ENCODE measurements at places on chromosomes 6 and 20.

- DNase-seq: no peak
Observed at GRCh38 chr6:50945789-50946188, 127.1 kb downstream of the TFAP2B start.

GRCh38 chr6:25732468-25733198 is 21.9 kb upstream of the SLC17A4 start:
- DNase-seq: no peak

DNA sequence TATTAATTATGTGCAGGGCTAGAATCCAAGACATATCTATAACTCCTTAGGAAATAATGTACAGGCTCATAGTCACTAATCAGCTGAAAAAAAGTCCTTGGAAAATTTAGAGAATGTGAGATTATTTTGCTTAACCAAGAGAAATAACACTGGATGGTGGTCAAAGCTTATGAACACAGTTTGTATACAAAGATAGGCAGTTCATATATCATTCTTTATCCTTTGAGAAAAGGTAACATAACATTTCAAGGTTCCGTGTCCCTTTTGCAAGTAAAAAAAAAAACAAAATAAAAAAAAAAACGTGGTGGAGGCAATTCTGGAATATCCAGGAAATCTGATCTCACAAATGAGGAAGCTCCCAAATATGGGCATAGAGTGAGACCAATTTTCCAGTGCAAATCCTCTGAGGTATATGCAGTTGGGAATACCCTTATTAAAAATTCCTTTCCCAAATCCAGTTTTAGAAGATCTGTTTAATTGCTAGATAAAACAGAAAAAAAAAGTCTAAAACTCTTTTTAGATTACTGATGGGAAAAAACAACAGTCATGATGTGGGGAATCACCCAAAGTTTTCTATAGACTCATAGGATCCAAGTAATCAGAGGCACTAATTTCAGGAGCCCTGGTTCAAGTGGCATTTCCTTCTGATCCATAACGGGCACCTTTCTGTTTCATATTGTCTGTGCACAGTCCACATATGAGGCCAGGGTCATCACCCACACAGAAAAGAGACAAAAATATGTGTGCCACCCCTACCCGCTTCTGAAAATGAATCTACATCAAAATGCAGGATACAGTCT is 17.7 kb upstream of the TNFAIP3 start:
- peak; percentile 32 for DNase-seq

DNA sequence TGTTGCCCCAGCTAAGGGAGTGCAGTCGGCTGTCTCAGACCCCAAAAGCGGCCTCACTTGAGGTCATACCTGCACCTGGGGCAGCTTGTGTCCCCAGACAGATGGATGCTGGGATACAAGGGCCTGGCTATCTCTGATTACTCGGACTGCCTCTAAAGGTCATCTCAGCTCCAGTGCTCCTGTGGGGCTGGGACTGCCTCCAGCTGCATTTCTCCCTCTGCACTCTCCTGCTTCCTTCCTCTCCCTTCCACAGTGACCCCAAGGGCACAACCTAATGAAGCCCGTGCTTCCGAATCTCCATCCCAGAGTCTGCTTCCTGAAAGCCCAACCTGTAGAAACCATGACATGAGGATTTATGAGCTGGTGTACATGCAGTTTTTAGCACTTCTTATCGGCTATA is 22.8 kb upstream of the OCSTAMP start:
- DNase-seq: no peak

DNA sequence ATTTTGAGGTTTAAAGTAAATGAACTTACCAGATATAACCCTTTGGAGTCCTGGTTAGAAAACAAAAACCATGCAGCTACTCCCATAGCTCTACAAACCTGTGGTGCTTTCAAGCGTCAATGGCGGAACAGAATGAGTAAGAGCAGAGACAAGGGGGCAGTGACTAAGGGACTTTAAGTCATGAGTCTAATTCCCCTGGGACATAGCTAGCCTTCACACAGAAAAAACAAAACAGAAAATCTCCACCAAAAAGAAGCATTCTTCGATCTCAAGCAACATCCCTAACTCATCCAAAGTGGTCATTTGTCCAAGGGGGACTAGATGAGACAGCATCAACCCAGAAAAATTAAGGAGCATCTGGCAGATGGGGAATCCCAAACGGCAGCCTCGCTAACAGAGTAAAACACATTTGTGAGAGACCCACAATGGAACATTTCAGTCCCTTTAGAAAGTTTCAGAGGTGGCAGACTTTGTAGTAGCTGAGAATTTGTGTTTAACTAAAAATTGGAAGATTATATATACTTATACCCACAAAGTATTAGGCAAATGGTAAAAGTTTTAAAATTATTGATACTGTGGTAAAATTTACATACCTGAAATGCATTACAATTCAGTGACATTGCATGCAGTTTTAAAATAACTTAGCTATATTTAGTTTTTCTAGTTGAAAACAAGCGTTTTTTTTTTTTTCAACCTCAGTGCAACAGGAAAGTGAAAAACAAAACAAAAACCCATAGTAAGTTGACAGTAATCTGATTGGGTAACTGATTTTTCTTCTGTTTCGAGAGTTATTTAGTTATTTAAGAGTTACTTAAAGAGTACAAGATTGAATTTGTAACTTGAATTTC is 67.5 kb downstream of the KCNQ5 start:
- DNase-seq: peak; percentile 58

Measured in stimulated activated naive B cell treated with anti-CD40 and anti-IgM and Interleukin-4, amounts not matched to agents 10 μg/mL and 1 μg/mL and 100 μg/mL, for 72 hours (primary cell).